Esophagus muscularis mucosa (tissue), 4 donors: ENCODE measurements at places on chromosomes 6 and 20. TPM values are rescaled to one million over a fixed set of nuclear protein-coding genes. Genes with fewer than 3 reads are reported as not detected.

DNA sequence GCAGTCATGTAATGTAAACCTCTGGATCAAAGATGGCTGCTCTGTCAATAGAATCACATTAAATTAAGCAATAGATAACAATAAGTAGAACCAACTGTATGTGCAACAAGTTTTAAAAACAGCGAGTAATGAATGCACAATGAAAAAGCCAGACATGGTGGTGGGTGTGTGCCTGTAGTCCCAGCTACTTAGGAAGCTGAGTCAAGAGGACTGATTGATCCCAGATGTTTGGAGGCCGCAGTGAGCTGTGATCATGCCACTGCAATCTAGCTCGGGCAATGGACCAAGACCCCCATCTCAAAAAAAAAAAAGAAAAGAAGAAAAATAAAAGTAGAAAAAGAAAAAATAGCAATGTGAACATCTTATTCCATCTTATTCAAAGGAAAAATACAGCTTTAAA, 558.7 kb upstream of the MMS22L start:
- no peaks in the 10 kb centered on the region for H3K36me3 ChIP-seq
- H3K4me1 ChIP-seq: no peaks in the 10 kb centered on the region
- no peaks in the 10 kb centered on the region for H3K27me3 ChIP-seq
- no peak for DNase-seq

GRCh38 chr20:42461965-42462593, 727.6 kb downstream of the PTPRT start:
- no peaks in the 10 kb centered on the region for H3K27me3 ChIP-seq
- no peak overlapping the region for H3K27ac ChIP-seq
- no peak for DNase-seq
- no peak overlapping the region for H3K4me3 ChIP-seq
- no peaks in the 10 kb centered on the region for H3K4me1 ChIP-seq

GRCh38 chr20:36275441-36276189, 30.5 kb upstream of the DLGAP4 start:
- no peak for DNase-seq
- no peaks in the 10 kb centered on the region for H3K4me1 ChIP-seq
- no peak overlapping the region for H3K27ac ChIP-seq
- H3K36me3 ChIP-seq: no peaks in the 10 kb centered on the region

Gene SPATA2
- 4.6 TPM for total RNA-seq

DNA sequence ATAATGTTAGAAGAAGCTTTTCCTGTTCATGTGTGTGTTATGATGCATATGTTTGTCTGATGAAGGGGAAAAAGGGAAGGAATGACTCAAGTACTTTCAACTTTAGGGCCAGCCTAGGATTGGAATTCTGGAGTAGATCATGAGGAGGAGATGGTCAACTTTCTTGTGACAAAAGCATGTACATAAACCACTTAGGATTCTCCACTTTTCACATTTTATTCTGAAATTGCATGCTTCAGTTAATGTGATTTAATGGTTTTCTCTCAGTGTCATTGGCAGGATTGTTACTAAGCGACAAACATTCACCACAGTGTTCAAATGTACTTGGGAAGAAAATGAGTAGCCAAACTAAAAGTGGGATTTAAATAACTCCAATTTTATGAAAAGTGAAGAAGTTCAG, 80.1 kb downstream of the UTRN start:
- no peak for DNase-seq
- H3K4me3 ChIP-seq: no peak overlapping the region
- H3K4me1 ChIP-seq: peaks cover 27% of the 10 kb centered on the region

DNA sequence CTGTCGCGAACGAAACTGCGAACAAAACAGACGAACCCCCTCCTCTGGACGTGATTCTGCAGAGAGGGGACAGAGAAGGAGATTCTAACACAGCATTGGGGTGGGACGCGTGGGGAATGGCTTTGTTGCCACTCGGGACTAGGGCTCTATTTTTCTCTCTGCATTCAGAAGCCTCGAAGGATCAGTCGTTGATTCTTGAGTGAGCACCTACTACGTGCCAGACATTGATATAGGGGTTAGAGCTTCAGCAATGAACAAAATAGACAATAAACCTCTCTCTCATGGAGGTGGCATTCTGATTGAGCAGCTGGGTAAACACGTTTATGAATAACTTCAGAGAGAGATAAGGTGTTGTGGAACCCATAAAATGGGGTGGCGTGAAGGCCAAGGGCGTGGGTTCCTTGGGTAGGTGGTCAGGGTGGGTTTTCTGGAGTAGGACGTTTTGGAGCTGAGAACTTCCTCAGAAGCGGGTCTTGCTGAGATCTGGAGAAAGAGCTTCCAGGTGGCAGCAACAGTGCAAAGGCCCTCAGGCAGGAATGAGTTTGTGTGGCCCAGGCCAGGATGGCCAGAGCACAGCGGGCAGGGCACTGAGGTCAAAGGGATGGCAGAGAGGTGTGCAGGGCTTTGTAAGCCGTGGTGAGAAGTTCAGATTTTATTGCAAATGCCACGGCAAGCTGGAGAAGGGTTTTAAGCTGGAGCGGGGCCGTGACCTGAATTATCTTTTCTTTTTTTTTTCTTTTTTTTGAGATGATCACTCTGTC, 884 bp downstream of the SLC2A10 start:
- peak overlapping the region; percentile 76 for H3K27ac ChIP-seq
- peaks cover 62% of the 10 kb centered on the region for H3K4me1 ChIP-seq
- no peaks in the 10 kb centered on the region for H3K36me3 ChIP-seq
- H3K27me3 ChIP-seq: no peaks in the 10 kb centered on the region
- no peak for DNase-seq

Gene SLA2
- 0.29 TPM for total RNA-seq

GRCh38 chr6:21109391-21110178, 484.0 kb upstream of the SOX4 start:
- no peak overlapping the region for H3K27ac ChIP-seq
- no peak overlapping the region for H3K4me3 ChIP-seq
- no peaks in the 10 kb centered on the region for H3K27me3 ChIP-seq
- H3K4me1 ChIP-seq: peaks cover 12% of the 10 kb centered on the region
- no peak for DNase-seq
